ENCODE measurements at places on chromosomes 5 and 9. TPM values are rescaled to one million over a fixed set of nuclear protein-coding genes. Genes with fewer than 3 reads are reported as not detected.

The INSL4 gene
- total RNA-seq, result not detected

The MORN5 gene
- total RNA-seq, result not detected

DNA sequence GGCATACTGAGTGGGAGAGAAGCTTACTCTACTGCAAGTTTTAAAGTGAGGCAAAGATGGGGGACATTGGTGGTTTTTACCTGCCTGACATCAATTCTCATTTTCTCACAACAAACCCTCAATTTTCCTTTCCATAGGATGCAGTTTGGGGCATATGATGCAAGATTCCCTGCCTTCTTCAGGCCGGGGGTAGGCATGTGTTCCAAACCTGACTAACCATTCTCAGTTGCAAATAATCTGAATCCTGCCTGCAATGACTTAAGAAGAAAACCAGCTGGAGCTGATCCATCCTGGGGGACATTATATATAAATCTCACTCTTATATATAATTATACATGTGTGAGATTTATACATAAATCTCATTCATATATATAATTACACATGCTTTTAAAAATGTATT, 223.6 kb upstream of the EFNA5 start:
- no peak for DNase-seq

The CDC20B gene
- total RNA-seq, result not detected

- DNase-seq, result no peak
These were observed 107.6 kb upstream of the SLC12A2 start for GRCh38 chr5:127975961-127976360.

DNA sequence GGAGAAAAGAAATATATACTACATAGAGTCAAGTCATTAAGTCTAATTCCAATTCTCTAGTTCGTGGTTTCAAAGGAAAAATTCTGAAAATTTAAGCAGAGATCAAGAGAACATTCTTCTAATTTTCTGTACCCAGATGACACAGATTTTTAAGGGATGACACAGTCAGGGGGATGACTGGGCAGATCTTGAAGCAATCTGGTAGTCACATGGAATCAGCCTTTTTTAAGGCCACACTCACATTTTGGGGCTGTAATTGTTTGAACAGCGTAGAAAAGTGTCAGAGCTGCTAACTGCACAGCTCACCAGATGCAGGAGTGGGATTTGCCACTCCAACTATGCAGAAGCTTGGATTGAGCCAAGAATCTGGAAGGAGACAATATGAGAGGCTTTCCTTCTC, 20.4 kb downstream of the PDE4D start:
- no peak for DNase-seq

DNA sequence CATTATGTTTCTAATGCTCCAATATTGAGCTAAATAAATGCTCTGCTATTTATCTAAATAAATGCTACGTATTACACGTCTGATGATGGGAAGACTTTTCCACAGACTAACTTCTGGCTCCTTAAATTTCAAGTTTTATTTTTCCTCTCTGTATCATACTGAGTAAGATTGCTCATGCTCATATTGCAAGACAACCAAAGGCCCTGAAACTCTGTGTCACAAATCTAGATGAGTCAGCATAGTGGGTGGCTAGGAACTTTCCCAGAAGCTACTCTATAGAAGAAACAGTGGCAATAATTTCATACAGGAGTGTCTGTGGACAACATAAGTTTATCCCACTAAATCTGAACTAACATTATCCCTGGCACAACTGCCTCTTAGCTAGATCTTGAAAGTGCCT, 53.0 kb upstream of the RFX3 start:
- no peak for DNase-seq

- peak; percentile 90 for DNase-seq
These were observed 30.6 kb upstream of the MATR3 start for GRCh38 chr5:139262742-139263445.

DNA sequence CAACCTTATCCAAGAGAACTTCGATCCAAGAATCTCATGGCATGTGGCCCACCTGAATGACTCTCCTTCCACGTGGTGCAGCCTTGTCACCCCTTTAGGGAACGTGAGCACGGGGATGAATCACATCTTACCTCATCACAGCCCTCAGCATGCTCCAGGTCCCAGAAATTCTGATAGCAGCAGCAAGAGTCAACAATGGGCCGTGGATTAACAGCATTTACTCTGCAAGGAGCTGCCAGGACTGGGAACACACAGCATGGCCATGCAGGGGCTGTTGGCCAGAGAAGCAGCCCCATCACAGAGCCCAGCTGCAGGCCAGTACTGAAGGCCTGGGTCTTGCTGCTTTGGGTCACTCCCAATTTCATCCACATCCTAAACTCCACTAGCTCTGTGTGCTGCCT, 150.4 kb downstream of the C5orf15 start:
- no peak for DNase-seq

The TRIM14 gene
- 3.7 TPM for total RNA-seq

DNA sequence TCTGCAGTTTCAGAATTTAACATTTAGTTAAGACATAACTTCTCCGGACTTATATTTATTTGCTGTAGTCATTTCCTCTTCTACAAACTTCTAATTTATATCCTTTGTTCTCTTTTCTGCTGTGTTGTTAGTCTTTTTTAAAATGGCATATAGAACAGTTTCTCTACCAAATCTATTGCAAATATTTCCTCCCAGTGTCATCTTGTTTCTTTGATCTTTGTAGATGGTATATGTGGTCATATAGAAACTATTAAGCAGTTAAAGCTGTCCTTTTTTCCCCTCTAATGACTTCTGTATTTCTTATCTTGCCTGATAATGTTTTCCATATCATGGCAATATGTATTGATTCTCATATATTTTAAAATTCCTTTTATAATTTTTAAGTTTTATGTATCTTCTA, 264.5 kb downstream of the MCTP1 start:
- DNase-seq, result no peak

- DNase-seq, result no peak
These were observed 268.3 kb downstream of the GADD45G start for GRCh38 chr9:89872913-89873707.

The ANKS6 gene
- total RNA-seq, result 55.8 TPM

DNA sequence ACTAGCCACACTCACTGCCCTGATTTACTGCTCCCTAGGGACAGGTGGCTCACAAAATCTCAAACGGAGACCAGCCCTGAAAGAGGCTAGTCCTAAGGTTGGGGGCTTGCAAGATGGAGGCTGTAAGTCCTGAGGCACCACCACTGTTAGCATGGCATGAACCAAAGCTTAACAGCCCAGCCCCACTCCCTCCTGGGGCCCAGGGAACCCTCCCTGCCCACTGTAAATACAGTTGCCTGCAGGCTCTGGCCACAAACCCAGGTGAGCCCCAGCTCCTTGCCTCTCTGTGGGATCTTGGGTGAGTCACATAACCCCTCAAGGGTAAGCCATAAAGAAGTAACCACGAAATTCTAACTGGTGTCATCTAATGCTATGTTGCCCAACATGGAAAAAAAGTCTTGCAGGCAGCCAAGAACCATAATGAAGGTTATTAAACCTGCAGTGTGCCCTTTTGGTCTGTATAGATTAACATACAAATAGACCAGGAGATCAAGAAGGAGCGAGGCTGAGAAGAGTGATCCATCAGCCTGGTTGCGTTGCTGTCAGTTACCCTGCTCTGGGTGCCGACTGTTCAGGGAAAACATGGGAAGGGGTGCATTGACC, 1.7 kb upstream of the POMT1 start:
- DNase-seq, result no peak

The ANKRD20A1 gene
- not detected for total RNA-seq

DNA sequence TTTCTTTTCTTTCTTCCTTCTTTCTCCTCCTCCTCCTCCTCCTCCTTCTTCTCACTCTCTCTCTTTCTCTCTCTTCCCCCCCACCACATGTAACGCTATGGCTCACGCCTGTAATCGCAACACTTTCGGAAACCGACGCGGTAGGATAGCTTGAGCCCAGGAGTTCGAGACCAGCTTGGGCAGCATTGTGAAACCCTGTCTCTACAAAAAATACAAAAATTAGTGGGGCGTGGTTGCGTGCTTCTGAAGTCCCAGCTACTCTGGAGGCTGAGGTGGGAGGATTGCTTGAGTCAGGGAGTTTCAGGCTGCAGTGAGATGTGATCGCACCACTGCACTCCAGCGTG, 736 bp upstream of the GLDC start:
- DNase-seq, result no peak

The HAVCR2 gene
- 0.18 TPM for total RNA-seq

DNA sequence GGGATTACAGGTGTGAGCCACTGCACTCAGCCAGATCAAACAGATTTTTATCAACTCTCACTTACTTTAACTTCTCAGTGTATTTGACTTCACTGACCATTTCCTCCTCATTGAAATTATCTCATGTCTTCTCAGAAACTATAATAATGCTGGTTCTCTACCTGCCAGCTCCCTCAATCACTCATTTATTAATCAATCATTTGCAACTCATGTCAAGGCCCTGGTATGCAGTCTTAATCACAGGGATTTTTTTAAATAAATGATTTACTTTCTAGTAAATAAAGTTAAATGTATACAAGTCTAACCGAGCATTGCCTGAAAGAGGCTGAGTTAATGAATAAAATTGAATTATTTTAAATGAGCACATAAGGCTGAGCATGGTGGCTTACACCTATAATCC, 63.3 kb downstream of the PLPP1 start:
- no peak for DNase-seq

DNA sequence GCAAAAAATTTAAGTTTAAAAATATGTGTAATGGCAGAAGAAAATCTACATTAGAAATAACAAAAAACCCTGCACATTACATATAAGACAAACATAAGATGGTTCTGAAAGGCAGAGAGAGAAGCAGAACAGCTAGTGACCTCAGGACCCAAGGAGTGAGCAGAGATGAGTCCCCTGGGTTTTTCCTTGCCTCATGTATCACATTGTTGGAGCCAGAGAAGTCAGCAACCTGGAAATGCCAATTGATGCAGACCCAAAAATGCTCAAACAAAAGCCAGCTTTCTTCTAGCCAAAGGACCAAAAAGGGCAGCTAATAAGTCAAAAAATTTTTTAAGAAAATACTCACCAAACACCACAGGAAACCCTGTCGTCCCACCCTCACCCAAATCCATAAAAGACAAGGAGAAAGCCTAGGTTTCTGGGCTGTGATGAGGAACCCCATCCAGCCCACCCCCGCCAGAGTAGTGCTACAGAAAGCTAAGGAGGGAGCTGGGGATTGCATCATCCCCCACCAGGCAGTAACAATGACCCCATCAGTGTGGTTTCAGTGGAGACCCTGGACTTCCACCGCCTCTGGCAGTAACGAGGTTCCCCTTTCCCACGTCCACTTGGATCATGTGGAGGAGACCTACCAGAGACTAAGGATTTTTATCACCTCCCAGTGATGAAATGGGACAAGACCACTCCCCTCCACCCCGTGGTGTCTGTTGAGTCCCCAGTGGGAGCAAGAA, 17.6 kb downstream of the DENND1A start:
- peak; percentile 41 for DNase-seq

GRCh38 chr5:31107091-31107518, 86.4 kb upstream of the CDH6 start:
- peak; percentile 2 for DNase-seq

The FAM153A gene
- not detected for total RNA-seq

DNA sequence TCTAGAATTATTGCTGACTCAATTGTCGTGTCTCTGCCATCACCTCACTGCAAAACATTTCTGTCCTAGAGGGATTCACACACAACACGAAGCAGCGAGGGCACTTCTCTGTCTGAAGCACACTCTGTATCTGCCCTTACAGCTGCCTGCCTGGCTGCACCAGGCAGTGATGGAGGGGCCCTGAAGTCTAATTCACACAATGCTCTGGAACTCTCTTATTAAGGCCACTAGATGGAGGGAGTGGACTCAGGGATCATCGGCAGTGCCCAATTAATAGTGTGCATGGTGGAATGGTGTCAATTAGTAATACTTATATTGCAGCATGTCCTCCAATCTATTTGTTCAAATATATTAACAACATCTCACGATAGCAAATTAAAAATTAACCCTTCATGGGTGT, 157.5 kb upstream of the MAP1B start:
- no peak for DNase-seq

The DOCK2 gene
- 3.3 TPM for total RNA-seq

GRCh38 chr5:98363157-98363556, 410.3 kb upstream of the RGMB start:
- no peak for DNase-seq

DNA sequence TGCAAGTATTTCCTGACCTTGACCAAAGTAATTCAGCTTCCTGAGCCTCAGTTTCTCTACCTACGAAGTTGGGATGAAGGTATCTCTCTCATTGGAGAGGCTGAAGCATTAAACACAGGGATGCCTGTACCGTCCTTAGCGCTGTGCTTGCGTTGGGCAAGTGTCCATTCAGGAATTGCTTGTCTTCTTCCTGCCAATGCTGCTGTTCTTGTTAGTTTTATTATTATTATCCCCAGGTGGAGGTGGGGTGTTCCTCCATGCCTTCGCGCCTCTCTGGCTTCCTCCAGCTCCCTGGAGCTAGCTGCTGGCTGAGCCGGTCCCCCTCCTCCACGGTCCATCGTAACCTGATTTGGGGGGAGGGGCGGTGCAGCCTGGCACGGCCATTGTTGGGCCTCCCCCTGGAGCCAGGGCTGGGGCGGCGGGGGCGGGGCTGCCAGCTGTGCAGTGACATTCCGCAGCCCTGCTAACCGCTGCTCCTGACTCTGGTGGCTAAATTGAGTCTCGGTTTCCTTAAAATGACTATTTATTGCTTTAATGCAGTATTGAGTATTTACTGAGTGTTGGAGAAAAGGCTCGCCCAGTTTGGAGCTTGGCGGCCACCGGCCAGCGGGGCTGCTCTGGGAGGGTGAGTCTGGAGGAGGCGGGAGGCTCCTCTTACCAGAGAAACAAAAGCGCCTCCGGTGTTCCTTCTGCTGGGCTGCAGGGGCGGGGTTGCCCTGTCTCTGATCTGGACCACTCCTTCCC, 51.3 kb downstream of the LMX1B start:
- DNase-seq, result peak; percentile 94
